ENCODE measurements at places on chromosomes 11 and 22. TPM values are rescaled to one million over a fixed set of nuclear protein-coding genes. Genes with fewer than 3 reads are reported as not detected.

IGLL1 gene
- total RNA-seq: not detected

C11orf86 gene
- not detected for total RNA-seq

SYTL2 gene
- 0.53 TPM for total RNA-seq

BTG4 gene
- not detected for total RNA-seq

DYNC2H1 gene
- total RNA-seq: 12.5 TPM

SYCE3 gene
- total RNA-seq: not detected

TIMM10 gene
- total RNA-seq: 74.4 TPM

KLHL35 gene
- 2.6 TPM for total RNA-seq

NXF1 gene
- 14.8 TPM for total RNA-seq

WBP2NL gene
- total RNA-seq: 0.20 TPM

TMEM132A gene
- total RNA-seq: 55.7 TPM

PHF21B gene
- total RNA-seq: not detected

TSPO gene
- 207 TPM for total RNA-seq

TMEM191B gene
- 0.92 TPM for total RNA-seq
